DMS 273 treated with DMSO at 0.1 percent for 48 hours (cell line): ENCODE measurements at places on chromosomes 7 and 10.

GRCh38 chr10:62626079-62626478 is 178.4 kb upstream of the ADO start:
- no peak for DNase-seq

GRCh38 chr10:73857446-73857845 is 16.9 kb downstream of the CAMK2G start:
- no peak for DNase-seq

DNA sequence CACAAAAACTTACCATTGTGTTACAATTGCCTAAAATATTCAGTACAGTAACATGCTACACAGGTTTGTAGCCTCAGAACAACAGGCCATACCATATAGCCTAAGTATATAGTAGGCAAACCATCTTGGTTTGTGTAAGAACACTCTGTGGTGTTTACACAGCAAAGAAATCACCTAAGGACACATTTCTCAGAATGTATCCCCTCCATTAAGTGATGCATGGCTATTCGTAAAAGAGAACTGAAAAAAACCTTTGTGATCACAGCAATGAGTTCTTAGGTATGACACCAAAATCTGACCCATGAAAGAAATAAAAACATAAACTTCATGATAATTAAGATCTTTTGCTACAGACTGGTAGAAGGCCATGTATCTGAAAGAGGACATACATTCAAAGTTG is 121.5 kb downstream of the JMJD1C start:
- DNase-seq: no peak

DNA sequence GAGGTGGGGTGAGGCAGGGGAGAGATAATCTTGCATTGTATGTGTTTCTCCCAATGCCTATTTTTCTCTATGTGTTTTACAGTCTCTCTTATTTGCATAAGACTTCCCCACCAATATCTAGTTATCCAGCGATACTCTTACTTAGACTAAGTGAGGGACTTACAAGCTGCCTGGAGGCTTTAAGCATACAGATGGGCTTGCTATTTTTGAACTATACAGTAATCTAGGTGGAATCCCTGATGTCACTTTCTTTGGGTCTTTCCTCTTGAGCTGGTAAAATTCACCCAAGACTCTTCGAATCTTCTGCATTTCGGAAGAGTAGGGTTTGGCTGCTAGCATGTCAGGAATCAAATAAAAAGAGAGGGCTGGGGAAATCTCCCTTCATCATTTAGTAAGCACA is 76.6 kb downstream of the NDUFB2 start:
- no peak for DNase-seq

GRCh38 chr10:12902135-12902572 is 99.4 kb downstream of the CCDC3 start:
- no peak for DNase-seq

DNA sequence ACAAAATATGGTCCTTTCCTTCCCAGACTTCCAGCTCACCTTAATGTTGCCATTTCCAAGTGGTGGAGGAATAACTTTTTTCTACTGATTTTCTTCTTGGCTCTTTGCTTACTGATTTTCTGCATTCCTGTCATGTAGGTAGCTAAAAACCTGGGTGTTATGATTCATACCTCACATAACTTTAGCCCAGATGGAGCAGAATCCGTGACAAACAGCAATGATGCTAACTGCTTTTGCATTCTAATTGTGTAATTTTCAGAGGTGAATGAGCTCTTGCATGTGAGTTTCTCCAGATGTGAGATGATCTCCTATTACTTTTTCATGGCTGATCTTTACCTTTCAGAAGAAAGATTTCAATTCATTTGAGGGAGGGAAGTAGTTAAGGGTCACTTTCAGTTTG is 43.4 kb downstream of the WDR11 start:
- DNase-seq: no peak

- DNase-seq: no peak
Observed at GRCh38 chr7:100824499-100825214, 2.7 kb downstream of the EPHB4 start.

DNA sequence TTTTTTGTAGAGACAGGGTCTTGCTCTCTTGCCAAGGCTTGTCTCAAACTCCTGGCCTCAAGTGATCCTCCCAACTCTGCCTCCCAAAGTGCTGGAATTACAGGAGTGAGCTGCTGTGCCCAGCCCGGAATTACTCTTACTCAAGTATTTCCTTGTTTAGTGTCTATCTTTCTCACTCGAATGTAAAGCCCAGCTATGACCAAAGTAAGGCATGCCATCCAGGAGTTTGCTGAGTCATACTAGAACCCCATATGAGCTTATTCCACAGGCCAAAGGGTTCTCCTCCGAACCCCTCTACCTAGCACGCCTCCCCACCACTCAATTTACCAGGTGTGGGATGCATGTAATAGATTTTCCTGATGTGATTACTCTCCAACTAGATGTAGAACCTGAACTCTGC is 166.6 kb upstream of the AUTS2 start:
- DNase-seq: no peak
